ENCODE measurements at places on chromosomes 7 and 10. TPM values are rescaled to one million over a fixed set of nuclear protein-coding genes. Genes with fewer than 3 reads are reported as not detected.

The KAT6B gene
- 17.2 TPM for total RNA-seq

The FXYD4 gene
- not detected for total RNA-seq

The DKK1 gene
- total RNA-seq = 29.9 TPM

The POLD2 gene
- 53.5 TPM for total RNA-seq

The TMEM184A gene
- 177 TPM for total RNA-seq

The PNLIPRP3 gene
- total RNA-seq = 30.7 TPM

The LRRC4 gene
- total RNA-seq = 0.74 TPM

The PPIA gene
- total RNA-seq = 2,568 TPM

The CCDC3 gene
- total RNA-seq = 93.1 TPM

The INMT gene
- total RNA-seq = 3.6 TPM

The SMO gene
- 19.4 TPM for total RNA-seq

The ENO4 gene
- total RNA-seq = not detected

The CADPS2 gene
- 7.7 TPM for total RNA-seq

The ICA1 gene
- 18.3 TPM for total RNA-seq

The CPA4 gene
- total RNA-seq = 66.4 TPM

The KIF5B gene
- 94.1 TPM for total RNA-seq

The HOXA9 gene
- 50.1 TPM for total RNA-seq

The TMEM213 gene
- 13.3 TPM for total RNA-seq

The WDR86 gene
- total RNA-seq = 2.4 TPM

The LRRD1 gene
- total RNA-seq = 0.13 TPM

The CALD1 gene
- total RNA-seq = 95.7 TPM

The FBH1 gene
- total RNA-seq = 76.0 TPM

The SLC35G1 gene
- total RNA-seq = 2.6 TPM

The LRRC17 gene
- total RNA-seq = 1.1 TPM

The WDR91 gene
- total RNA-seq = 25.0 TPM

The FANK1 gene
- total RNA-seq = 4.0 TPM

The BTBD16 gene
- 4.5 TPM for total RNA-seq

The AGR3 gene
- total RNA-seq = not detected

The FZD8 gene
- total RNA-seq = 5.7 TPM

The PLEKHS1 gene
- 0.36 TPM for total RNA-seq

The TAS2R5 gene
- total RNA-seq = 2.1 TPM

The EPO gene
- 0.17 TPM for total RNA-seq

The CLDN3 gene
- total RNA-seq = 22.8 TPM

The CYP17A1 gene
- not detected for total RNA-seq

The TRIL gene
- total RNA-seq = 0.89 TPM

The PTF1A gene
- not detected for total RNA-seq

The STMP1 gene
- total RNA-seq = 15.7 TPM

The KBTBD2 gene
- total RNA-seq = 37.0 TPM

The NKX1-2 gene
- total RNA-seq = 1.5 TPM

The C10orf67 gene
- 0.30 TPM for total RNA-seq

The RBP4 gene
- 1.7 TPM for total RNA-seq

The ZNF746 gene
- 24.5 TPM for total RNA-seq
